Stimulated activated CD4-positive, alpha-beta T cell treated with anti-CD3 and anti-CD28 coated beads, Interleukin-1b, Interleukin-23, amount 100 ng/mL, for 1 hour (primary cell): ENCODE measurements at places on chromosomes 6 and 20.

GRCh38 chr6:6317825-6318733 lies 2.4 kb downstream of the F13A1 start:
- DNase-seq = no peak

DNA sequence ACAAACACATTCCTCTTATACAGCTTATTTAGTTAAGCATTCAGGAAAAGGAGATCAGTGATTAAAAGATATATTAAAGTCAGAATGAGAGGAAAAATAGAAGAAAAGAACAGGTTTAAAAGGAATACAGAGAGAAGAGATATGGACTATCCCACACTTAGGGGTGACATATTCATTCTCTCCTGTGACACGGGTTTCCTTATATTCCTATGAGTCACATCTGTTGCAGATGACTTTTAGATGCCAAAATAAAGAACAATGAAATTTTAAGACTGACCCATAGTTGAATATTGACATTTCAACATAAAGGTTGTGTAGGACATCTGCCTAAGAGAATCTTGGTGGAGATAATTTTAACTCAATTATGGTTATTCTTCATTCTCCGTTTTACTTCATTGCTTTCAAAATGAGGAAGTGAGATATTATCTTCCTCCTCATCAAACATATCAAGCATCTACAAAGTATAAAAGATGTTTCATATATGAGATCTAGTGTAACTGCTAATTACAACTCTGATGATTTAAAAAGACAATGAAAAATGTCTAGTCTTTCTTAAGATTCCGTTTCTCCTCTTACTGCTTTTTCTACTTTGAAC lies 1336.7 kb upstream of the CITED2 start:
- no peak for DNase-seq

DNA sequence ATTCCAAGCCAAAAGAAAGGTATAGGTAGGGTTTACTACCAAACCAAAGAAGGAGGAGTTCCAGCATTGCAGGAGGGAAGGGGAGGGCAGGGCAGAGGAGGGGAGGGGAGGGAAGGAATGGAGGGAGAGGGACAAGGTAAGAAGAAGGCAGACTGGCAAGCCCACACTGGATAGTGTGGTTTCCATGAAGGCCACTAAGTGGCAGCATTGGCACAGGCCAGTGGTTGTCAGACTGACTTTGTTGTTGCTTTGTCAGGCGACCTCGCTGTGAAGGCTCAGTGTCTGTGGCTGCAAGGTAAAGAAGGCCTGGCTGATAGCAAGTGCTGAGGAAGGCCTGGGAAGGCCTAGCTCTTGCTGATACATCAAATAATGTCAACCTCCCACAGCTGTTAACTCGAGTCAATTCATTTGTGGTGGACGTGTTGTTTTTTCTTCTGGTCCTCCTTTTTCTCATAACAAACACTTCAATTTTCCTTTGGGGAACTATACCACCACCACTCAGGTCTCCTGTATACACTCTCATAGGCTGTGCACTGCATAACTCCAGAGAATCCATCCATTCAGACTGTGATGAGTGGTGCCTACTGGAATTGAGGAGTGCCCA lies 7.7 kb upstream of the ZNF334 start:
- DNase-seq = no peak

- DNase-seq = no peak
Measured at GRCh38 chr6:41064841-41065240, 7.3 kb downstream of the OARD1 start.

DNA sequence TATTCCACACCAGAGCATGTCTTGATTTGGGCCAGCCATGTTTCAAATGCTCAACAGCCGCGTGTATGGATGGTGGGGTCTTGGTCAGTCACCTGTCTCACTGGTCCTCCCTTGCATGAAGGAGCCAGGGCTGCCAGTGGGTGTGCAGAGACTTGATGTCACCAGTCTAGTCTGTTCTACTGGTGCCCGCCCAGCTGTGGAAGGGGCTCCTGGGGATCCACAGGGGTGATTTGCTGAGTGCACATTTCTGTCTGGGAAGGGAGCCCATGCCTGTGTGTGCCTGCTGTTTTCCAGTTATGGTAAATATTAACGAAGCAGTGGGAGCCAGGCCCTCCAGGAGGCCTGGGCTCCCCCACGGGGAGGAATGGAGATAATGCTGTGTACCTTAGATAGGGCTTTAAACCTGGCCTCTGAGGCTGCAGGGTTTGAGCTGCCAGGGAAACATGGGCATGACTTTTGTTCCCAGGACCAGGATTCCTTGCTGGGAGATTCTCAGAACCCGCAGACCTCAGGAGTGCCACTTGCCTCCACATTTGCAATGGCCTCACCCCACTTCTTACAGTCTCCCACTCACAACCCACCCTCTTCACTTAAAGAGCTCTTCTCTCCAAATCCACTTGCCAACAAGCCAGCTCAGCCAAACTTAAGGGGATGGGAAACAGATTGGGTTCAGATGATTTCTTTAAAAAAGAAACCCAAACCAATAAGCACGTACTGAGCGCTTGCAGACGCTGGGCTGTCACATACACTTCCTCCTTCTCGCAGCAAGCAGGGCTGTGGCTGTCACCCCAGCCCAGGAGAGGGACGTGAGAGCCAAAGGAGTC lies 54.1 kb downstream of the VEGFA start:
- no peak for DNase-seq

DNA sequence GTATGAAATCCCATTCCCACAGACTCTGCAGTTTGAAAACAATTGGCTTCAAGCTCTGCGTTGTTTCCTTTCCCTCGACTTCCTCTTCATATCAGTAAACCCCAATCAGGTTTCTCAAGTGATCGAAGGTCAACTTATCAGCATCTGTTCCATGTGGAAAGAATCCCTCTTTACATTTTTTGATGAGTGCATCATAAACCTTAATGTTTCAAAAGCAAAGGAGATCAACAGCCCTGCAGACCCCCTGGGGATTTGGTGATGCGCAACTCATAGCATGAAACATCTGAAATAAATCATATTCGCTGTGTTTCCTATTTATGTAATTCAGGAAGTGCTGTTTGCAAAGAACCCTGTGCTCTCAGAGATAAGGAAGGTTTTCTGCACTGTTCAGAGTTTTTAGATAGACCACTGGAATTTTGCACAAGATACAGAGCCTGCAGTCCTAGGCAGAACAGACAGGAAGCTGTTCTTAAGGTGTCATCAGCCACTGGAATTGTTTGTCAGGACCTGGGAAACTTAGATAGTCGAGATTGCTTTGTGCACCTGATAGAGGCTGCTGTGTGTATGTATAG lies 216.0 kb downstream of the HIVEP2 start:
- DNase-seq = no peak

GRCh38 chr6:93059911-93060310 lies 359.4 kb downstream of the EPHA7 start:
- no peak for DNase-seq

- DNase-seq = no peak
Measured at GRCh38 chr6:154567695-154568220, 57.3 kb upstream of the CNKSR3 start.
